ENCODE measurements at places on chromosomes 5 and 9. TPM values are rescaled to one million over a fixed set of nuclear protein-coding genes. Genes with fewer than 3 reads are reported as not detected.
A peak's percentile ranks its signal among the peaks of the same experiment; 100 is the strongest.

- no peak for DNase-seq
Measured at GRCh38 chr5:107464416-107464815, 206.3 kb downstream of the EFNA5 start.

Gene KIF12
- 0.44 TPM for total RNA-seq

Gene FST
- total RNA-seq: 2.3 TPM

Gene SHISAL2B
- not detected for total RNA-seq

DNA sequence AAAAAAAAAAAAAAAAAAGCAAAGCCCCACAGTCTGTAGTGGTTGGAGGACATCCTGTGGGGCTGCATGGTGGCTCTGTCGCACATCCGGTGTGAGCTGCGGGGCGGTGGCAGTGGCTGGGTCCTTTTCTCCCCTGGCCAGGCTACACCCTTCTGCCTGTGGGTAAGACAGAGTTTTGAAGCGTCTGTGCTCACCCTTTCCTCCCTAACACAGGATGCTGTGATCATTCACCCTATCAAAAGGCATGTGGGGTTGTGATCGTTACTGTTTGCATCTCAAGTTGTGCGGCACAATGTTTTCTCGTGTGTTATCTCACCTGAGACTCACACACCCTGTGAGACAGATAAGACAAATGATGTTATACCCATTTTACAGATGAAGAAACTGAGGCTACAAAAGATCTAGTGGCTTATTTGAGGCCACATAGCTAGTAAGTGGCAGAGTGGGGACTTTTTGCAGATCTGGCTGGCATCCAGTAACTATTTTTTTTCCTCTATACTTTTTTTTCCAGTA lies 17.5 kb downstream of the IRF1 start:
- no peak for DNase-seq

DNA sequence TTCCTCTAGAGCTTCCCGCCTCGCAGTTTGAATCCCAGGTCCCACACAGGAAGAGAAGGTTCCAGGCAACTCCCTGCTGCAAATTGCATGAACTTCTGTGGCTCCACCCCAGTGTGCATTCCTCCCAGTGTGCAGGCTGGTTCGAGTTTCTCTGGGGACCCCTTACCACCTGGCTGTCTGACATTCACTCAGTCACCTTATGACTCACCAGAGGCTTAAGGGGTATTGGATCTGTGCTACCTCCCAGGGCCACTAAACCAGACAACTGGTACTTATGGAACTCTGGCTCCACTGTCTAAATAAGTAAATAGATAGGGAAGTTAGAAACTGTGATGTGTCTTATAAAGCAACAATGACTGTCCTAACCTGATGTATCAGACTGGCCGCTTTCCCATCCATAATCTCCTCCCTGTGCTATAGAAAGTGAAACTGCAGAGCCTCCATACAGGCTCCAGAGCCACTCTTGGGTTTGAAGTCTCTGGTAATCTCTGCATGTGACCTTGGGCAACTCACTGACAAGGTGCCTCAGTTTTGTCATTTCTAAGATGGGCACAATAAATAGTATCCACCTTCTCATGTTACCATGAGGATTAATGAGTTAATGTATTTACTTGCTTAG lies 720.6 kb downstream of the SEMA5A start:
- DNase-seq: no peak

- DNase-seq: no peak
Measured at GRCh38 chr5:124274949-124275348, 471.5 kb downstream of the ZNF608 start.

DNA sequence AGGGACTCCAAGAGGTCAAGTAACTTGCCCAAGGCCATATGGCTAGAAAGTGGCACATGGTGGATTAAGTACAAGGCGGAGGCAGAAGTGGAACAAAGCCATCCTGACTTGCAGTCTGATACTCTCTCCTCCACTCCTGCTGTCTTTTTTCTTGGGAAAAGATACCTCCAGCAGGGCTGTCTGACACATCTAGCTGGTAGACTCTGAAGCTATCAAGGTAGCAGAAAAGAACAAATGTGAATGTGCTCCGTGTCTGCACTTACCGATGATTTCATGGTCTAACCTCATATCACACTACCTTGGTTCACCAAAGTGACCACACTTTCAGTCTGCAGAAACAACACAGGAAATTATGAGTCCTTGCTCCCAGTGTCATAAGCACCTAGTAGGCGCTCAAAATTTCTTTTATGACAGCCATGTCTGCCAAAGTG lies 284.8 kb downstream of the CRB2 start:
- no peak for DNase-seq

GRCh38 chr9:81132318-81132717 lies 557.0 kb downstream of the TLE1 start:
- DNase-seq: no peak

DNA sequence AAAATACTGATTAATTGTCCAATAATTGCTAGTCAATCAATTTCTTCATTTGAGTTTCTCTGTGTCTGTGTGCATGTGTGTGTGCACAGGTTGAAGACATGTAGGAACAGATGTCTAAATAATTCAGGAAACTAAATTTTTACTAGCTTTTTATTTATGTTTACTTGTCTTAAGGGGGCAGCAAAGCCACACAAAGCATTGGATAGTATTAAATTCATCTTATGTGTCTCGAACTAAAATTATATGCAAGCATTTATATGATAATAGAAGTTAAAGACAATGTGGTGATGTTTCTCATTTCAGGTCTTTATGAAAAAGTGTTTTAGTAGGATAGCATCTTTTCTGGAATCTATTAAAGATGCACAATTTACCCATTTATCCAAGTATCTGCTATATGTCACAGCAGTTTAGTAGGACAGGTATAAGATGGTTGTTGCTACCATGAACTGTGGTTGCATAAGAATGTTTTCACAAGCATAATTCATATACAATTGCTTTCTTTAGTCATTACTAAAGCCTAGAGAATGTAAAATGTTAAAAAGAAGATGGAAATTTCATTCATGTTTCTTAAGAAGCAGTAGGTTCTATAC lies 784.6 kb upstream of the NUDT12 start:
- no peak for DNase-seq

GRCh38 chr9:114928136-114928535 lies 2.3 kb downstream of the TNFSF8 start:
- DNase-seq: no peak

GRCh38 chr5:133145436-133146170 lies 93.8 kb downstream of the HSPA4 start:
- DNase-seq: no peak

DNA sequence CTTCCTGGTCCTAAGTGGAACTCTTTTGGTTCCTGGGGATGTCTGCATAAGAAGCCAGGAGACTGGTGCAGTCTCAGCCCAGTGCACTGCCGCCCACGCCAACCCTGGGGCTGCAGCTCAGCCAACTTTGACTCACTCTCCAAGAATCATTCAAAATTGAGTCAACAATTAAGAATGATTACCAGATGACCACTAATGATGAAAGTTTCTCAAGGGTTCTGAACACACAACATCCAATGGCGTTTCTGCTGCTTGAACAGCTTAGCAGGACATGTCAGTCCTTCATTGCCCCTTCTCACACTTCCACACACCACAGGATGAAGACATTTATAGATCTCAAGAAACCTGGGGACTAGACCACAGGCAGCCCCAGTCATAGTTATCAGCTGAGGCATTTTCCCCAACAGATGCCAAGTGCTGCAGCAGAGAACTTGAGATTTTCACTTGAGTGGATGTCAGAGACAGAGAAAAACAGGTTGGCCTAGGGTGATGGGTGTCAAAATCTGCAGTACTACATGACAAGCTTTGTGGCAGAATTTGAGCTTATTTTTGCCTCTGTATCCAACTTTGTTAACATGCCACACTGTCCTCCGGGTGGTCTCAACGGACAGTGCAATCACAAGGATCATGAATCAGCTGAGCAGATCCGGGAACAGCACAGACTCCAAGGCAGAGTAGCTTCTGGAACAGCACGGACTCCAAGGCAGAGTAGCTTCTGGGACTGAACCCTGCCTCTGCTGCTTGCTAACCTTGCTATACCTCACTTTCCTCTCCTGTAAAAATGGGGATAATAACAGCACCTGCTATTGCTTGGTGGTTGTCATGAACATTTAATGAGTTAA lies 356.1 kb downstream of the SPOCK1 start:
- peak; percentile 75 for DNase-seq

DNA sequence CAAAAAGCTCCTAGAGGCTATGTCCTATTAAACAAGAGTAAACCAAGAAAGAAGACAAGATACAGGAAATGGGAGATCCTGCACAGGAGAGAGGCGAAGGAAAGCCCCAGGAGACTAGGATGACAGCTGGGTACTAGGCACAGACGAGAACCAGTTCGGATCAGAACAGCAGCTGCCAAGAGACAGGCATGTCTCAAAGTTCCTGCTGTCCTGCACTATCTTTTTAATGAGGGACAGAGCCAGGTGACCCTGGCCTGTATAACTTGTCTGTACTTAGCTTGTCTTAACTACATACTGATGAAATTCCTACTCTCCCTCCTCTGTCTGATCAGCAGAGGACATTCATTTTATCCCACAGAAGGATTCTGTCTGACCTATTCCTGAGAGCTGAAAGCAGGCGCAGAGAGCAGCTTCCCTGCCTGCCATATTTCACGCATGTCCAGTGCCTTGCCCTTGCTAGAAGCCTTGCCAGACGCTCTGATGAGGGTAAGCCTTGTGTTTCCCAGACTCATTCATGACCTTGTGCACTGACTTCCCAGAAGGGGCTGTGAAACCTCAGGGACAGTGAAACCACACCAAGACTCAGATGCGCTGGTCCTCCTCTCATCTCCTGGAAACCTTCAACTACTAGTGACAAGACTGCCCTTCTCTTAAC lies 24.7 kb downstream of the TSC1 start:
- no peak for DNase-seq

GRCh38 chr5:173228639-173229381 lies 6.2 kb downstream of the NKX2-5 start:
- peak; percentile 66 for DNase-seq

DNA sequence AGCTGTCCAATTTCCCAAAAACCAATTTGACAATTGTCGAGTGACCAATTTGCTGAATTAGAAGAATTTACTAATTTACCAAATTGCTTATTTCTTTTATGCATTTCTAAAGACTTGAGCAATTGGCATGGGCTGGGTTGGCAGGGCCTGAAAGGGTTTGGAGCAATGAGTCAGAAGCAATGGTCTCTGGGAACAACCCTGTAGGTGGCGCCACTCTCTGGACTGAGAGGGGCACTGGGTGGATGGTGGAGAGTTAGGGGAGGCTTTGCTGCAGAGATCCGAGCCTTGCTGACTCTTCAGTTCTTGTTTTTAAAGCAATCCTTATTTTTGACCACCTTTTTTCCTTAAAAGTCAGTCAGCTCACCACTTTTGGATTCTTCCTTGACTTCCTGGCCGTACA lies 71.5 kb upstream of the RPS23 start:
- peak; percentile 50 for DNase-seq

DNA sequence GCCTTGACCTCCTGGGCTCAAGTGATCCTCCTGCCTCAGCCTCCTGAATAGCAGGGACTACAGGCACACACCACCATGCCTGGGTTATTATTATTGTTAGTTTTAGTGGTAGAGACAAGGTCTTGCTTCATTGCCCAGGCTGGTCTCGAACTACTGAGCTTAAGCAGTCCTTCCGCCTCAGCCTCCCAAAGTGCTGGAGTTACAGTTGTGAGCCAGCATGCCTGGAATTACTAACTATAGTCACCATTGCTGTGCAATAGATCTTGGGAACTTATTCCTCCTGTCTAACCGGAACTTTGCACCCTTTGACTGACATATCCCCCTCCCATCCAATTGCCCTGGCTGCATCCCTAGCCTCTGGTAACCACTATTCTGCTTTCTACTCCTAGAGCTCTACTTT lies 3.4 kb downstream of the FAM151B start:
- no peak for DNase-seq

DNA sequence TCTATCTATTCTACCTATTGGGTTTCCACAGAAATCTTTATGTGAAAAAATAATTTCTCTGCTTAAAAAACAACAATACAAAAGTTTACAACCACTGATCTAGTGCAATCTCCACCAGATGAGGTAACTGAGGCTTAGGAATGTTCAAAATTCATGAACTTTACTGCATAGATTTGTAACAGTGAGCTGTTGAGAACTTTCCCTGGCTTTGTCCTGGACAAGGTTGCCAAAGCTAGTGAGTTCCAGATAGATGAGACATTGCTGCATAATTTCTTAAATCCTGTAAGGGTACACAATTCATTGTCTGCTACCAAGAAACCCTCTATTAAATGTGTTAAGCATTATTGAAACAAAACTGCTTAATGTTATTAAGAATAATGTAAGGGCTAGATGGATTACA lies 102.7 kb downstream of the OSMR start:
- DNase-seq: no peak

GRCh38 chr5:111589316-111589715 lies 77.0 kb upstream of the STARD4 start:
- no peak for DNase-seq

- peak; percentile 95 for DNase-seq
Measured at GRCh38 chr5:892394-893136, at the start of the genes BRD9 and TRIP13. TSS of gene BRD9 (minus strand) at chr5:892801. CDS start at chr5:892657, 144 bp downstream. TSS of gene TRIP13 (plus strand) at chr5:892884. CDS start at chr5:892999, 115 bp downstream.

DNA sequence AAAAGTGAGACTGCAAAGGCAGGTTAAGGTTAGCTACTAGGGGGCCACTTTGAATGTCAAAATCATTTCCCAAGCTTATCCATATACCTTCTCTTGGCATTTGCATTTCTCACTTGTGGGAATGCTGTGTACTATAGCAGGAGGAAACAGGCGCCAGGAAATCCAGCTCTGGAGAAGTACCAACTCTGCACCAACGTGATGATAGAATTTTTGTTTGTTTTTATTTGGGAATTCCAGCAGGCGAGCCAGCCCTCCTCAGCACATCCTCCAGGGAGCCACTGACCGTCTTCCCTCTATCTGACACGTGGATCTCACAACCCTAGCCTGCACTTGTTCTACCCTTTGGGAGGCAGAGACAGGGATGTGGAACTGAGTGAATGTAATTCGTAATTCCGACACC lies 318.0 kb downstream of the ACTL7B start:
- no peak for DNase-seq

DNA sequence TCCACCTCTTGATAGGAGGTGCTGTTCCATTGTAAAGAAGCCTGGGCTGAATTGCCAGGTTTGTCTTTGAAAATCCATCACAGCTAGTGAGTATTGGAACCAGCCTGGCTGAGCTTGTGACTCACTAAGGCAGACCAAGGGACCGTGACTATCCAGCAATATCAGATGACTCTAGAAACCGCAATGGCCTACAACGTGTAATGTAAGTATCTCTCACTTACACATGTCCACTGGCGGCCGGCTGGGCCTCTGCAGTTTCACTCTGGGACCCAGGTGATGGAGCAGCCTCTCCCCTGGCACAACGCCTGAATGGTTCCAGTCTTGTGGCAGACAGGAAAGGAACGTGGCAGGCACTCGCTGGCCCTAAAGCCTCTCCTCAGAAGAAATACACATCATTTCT lies 3.1 kb upstream of the HRH2 start:
- no peak for DNase-seq

Gene MORN5
- total RNA-seq: not detected

Data from right cardiac atrium (tissue), 5 donors.